ENCODE measurements at places on chromosomes 2 and 18.

GRCh38 chr2:10839813-10840212 lies 27.2 kb upstream of the PDIA6 start:
- DNase-seq: no peak

DNA sequence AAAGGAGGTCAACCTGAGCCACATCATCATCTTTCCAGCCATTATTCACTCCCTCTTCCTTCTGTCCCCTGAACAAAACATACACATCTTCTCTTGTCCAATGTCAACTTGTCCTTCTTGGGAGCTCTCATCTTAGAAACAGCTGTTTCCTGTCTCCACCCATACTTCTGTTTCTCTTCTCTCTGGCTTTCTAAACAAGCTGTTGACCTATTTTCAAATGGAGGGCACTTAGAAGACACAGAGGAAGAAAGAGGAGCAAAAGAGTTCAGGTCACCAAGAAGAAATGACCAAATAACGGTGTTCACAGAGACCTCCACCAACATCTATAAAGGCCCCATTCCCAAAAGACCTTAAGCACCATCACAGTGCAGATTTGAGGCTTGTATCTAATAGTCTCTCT lies 355.9 kb upstream of the HNRNPA3 start:
- no peak for DNase-seq

DNA sequence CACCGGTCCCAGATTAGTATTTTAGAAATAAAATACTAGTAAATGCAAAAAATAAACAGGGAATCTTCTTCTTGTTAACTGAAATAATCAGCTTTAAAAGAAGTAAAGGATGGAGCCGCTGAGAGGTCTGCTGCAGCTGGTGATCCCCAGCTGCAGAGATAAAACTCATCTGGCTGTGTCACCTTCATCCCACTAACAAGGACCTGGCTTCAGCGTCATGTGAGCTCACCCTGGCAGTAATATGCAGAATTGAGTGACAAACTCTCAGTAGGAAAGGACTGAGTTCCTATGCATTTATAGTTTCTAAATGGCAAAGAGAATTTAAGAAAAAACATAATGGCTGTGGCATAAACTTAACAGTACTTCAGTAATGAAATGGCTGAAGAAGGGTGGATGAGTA lies 27.3 kb downstream of the VPS4B start:
- DNase-seq: no peak

GRCh38 chr2:3453190-3453999 lies 65.9 kb downstream of the ADI1 start:
- DNase-seq: no peak

DNA sequence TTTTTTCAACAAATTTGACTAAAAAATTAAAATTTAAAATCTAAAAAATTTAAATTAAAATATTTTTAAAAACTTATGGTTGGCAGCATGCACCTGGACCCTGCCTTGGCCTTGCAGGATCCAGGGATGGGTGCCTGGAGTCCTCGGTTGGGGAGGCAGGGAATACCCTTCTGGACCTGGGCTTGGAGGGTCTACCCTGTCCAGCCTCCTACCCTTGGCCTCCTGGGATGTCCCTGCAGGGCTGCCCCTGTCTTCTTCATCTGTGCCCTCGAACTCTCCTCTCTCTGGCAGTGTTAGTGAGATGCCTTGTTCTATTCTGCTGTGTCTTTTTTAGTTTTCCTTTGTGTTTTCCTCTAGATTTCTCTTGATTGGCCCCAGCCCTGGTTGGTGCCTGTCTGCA lies 68.9 kb upstream of the HAAO start:
- DNase-seq: no peak

DNA sequence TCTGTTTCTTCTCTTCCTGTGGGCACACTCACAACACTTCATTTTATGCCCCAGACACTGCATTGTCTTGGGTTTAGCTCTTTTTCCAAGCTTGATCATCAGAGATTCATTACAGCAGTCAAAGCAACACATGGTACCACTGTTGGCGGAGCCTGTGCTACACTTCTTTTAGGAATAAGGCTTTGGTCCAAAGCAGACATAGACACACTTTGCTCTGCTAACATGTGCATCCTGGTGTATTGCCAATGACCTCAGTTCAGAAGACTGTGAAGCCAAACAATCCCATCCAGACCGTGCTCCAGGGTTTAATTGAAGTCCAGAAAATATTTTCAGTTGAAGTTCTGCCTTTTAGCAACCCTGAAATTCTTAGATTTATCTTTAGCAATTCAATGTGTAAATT lies 354.6 kb upstream of the RAB12 start:
- no peak for DNase-seq

DNA sequence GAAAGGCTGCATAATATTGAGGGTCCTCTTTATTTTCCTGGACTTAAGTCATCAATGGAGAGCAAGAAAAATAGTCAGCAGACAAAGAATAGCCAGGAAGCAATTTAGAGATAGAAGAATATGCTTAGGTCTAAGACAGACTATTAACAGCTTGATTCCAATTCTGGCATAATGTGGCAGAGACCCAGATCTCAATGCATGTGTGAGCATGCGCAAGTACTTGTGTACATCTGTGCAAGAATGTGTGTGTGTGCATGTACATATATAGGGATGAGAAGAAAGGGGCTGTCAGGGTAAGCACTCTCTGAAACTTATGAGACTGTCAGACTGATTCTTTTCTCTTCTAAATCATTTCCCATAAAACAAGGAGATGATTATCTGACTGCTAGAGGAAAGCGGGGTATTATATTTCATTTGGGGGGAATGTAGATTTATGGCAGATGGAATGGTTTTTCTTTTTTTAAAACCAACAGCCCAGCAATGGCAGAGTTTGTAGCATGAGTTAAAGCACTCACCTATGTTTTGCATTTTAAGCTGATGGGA lies 381.3 kb upstream of the SPRED2 start:
- no peak for DNase-seq

DNA sequence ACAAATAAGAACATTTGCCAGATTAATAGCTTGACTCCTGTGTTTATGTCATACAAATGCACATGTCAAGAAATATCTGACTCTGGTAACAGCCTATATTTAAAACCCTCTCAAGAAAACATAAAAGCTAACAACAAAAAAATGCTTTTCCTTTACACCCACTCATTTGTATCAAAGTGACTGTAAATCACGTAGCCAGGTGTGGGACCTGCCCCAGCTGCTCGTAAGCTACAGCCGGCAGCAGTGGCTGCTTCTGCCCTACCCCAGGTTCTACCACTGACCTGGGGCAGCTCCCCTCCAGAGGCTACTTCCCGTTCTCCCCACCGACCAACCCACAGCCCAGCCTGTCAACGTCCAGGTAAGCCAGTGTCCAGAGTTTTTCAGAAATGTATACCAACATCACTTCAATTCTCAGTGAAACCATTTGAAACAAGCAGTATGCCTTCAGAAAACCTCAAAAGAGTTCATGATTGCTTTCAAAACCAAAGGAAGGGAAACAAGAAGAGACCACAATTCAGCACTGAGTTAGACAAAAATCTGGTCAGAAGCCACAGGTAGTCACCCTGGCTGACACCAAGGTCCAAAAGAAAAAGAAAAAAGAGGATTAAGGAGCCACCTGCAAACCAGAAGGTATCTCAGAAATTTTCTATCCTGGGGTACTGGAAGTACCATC lies 40.4 kb downstream of the KIDINS220 start:
- no peak for DNase-seq

DNA sequence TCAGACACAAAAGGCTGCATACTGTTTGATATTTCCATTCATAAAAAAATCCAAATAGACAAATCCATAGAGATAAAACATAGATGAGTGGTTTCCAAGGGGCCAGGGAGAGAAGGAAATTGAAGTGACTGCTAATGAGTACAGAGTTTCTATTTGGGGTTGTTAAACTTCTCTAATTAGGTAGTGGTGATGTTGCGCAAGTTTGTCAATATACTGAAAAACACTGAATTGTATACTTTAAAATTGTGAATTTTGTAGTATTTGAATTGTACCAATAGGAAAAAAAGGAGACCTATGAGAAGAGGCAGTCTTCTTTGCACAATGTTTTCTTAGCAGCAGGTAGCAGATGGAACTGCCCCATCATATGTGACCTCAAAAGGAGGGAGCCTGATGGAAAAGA lies 71.1 kb downstream of the SCN9A start:
- DNase-seq: no peak

GRCh38 chr18:45054636-45055035 lies 373.9 kb downstream of the SETBP1 start:
- DNase-seq: no peak

DNA sequence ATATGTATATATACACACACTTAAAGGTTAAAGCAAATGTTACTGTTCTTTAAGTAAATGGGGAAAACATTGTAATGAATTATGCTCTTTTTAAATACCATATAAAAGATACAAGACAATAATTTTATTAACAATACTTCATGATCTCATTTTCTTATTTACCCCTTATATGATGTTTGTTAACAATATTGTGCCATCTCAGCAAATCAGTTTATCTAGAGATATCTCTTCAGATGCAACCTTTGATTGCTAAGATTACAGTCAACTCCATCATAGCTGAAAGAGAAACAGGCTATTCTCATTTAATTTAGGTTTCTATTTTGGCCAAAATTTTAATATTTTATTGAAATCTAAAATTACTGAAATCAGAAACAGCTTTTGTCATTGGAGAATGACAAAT lies 197.9 kb downstream of the CALCRL start:
- DNase-seq: no peak

GRCh38 chr2:6782517-6783237 lies 83.0 kb downstream of the CMPK2 start:
- no peak for DNase-seq

- DNase-seq: no peak
Measured at GRCh38 chr18:48552130-48552529, 13.3 kb downstream of the CTIF start.

GRCh38 chr2:101311696-101312017 lies 3.2 kb upstream of the RNF149 start:
- DNase-seq: no peak

GRCh38 chr2:136210455-136210805 lies 92.5 kb upstream of the CXCR4 start:
- no peak for DNase-seq

- DNase-seq: no peak
Measured at GRCh38 chr2:110929528-110929927, 191.2 kb upstream of the BCL2L11 start.

GRCh38 chr18:68608851-68609490 lies 105.9 kb downstream of the TMX3 start:
- no peak for DNase-seq

- no peak for DNase-seq
Measured at GRCh38 chr2:9763356-9764152, 79.7 kb upstream of the TAF1B start.

DNA sequence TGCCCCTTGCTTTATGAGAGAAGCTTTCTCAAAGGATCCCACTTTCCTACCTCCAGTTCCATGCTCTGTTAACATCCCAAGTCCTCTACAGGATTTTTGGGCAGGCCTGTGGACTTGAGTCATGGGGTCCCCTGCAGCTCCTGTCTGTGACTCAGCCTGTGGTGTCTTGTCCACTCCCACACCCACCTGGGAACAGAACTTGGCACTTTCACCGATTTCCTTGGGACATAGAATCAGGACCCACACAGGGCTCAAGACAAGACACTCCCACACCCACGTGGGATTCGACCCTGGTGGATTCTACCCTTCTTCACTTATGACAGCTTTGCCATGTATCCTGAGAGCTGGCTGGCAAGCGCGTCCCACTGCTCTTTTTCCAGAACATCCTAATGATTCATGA lies 30.7 kb upstream of the HDAC4 start:
- no peak for DNase-seq

DNA sequence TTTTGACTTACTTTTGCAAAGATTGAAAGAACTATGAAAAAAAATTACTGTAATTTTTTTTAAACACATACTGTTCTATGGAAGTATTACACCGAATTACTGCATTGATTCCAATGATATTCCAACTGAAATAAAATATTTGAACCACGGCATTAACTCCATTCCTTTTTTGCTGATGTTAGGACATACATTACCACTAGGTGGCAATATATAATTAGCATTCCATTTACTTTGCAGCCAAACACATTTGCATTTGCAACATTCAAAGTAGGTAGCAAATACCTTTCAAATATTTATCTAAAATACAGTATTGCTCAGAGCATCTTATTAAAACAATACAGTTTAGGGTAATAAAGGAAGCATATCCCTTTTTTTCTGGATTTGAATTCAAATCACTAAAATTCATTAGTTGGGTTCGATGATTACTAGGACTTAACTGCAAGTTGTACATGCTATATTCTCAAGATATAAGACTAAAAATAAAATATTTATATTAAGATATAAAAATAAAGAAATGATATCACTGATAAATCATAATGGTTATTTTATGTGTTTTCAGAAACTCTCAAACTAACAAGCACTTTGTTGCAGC lies 31.3 kb downstream of the LANCL1 start:
- no peak for DNase-seq

GRCh38 chr2:673016-673415 lies 4.2 kb downstream of the TMEM18 start:
- no peak for DNase-seq
